NCI-H1092 (cell line): ENCODE measurements at places on chromosomes 1 and 21.
A peak's percentile ranks its signal among the peaks of the same experiment; 100 is the strongest.

GRCh38 chr1:247857069-247857984 lies at the start of gene TRIM58:
Gene TRIM58 (plus strand): TSS chr1:247857187. CDS start chr1:247857247, 60 bp downstream.
- no peak for DNase-seq

DNA sequence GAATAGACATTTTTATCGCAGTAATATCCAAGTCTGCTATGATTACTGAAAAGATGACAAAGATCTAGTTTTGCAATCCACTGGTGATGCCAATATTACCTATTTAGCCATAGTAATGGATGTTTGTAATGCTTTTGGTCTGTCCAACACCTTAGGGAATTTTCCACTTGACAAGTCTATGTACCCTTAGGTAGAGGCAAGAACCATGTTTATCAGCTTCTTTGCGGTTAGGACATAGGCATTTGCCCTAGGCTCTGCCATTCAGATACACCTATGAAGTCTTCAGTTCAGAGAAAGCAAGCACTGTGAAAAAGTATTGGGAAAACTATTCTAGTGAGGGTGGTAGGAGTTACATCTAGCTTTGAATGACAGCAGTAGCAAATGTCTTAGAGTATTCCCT lies 40.2 kb upstream of the SLC35D1 start:
- DNase-seq, result no peak

GRCh38 chr1:229666585-229666984 lies 40.5 kb downstream of the URB2 start:
- no peak for DNase-seq

DNA sequence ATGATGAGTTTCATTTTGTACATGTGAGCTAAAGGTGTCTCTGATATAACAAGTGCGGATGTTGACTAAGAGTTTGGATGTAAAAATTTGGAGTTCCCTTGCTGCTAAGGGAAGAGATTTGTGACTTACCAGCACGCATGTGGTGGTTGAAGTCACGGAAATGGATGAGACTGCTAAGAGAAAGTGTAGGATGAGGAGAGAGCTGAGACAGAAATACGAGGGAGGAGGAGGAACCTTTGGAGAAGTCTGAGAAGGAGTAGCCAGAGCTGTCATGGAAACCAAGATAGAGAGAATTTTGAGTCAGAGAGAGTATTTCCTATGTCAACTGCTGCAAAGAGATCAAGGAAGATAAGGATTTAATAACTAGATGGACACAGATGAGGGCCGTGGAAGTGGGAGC lies 106.5 kb upstream of the COL24A1 start:
- DNase-seq, result no peak

DNA sequence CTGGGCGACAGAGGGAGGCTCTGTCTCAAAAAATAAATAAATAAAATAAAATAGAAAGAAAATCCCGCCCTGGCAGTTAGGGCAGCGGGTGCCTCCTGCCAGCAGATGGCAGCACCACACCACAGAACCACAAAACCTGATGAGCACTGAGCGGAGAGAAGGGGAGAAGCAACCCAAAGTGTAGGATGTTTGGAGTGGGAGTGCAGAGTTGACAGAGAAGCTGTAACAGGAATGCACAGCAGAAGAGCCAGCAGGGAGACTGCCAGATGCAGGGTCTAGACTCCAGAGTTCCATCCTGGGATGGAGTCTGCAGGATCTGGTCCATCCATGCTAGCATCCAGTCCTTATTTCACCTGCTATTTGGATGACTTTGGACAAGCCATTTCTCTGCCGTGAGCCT lies 29.7 kb upstream of the KIRREL1 start:
- no peak for DNase-seq

DNA sequence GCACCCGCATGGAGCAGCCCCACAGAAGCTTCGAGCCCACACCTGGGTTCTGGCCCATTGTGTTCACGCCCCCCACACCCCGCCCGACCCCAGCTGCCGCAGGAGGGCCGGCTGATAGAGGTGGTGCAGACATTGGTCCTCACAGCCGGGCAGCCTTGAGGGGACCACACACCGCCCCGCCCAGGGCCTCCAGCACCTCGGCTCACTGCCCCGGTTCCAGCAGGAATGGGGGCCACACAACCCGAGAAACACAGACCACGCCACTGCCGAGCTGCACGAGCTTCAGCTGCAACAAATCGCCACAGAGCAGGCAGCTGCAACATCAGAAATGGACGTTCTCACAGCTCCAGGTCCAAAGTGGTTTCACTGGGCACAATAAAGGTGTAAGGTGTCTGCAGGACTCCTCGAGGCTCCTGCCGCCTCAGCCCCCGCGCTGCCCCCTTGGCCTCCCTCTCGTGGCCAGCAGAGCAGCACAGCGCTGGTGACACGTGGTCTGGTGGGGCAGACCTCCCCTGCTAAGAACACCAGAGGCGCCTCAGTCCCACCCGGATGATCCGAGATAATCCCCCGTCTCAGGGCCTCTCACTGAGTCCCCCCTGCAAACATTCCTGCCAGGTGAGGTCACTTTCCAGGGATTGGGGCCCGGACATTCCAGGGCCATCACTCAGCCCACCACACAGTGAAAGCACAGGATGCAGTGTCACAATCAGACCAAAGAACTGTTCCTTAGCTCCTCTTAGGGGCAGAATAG lies 62.3 kb upstream of the ADARB1 start:
- DNase-seq, result no peak

DNA sequence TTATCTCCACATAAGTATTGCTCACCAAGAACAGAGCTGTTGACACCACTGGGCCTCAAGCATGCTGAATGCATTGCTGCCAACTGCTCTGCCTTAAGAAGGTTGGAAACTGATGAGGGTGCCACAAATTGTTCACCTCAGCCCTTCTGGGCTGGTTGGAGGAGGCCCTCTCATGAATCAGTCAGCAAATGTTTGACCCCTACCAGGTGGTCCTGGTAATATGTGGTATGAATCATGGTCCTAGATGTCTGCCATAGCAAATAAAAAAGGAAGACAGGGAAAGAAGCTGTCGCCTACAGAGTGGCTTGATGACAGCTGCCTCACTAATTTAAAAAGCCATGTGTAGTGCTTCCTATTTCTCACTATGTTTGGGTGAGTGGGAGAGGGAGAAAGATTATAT lies 12.2 kb downstream of the SPATA46 start:
- no peak for DNase-seq

DNA sequence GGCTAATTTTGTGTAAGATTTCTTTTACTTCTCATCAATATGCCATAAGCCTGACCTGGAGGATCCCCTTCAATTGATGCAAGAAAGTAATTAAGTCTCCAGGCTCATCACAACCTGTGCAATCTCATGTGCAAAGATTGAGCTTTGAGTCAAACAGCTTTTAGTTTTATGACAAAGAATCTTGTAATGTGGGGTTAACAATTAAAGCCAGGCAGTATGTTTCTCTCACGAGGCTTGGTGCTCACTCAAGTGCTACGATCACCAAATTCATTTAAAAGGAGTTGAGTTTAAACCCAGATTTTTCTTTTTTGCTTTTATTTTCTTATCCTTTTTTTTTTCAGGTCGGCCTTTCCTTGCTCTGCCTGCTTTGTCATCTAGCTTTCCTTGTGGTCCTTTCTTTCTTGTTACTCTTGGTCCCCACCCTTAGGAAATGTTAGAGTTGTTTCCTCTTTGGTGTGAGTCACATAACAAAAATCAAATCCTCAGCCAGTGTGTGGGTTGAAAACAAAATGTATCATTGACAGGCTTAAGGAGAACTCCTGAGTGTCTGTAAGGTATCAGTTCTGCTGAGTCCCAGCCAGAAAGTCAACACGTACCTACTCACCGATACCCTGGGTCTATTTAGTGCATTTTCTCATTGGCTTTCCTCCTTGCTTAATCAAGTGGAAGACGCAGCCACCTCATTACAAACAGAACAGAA lies 1037.2 kb downstream of the ADGRL2 start:
- no peak for DNase-seq

DNA sequence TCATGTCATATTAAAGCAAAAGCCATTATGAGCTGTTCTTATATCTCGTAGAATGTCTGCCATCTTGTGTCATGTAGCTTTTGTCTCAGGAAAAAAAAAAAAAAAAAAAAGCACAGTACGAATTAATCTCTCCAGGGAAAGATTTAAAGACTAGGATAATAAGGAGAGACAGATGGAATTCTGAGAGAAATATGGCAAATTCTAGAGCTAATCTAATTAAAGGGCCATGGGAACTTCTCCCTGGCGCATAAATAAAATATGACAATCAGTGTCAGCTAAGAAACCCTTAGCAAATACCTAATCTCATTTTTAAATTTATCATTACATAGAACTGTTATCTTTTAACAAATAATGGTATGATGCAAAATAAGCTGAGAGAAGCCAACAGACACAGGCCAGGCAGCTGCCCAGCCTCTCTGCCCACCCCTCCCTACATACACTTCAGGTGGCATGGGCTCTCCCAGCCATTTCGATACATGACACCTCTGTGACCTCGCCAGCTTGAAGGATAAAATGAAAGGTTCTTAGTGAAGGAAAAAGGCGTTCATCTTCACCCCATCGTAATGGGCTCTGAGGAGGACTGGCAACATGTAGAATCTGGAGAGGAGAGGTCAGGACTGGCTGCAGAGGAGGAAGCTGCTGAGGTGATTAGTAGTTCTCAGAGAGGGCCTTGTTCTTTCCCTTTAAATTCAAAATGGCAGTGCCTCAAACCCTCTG lies 39.8 kb downstream of the DISC1 start:
- DNase-seq, result no peak

GRCh38 chr1:23810818-23811540 lies 10.4 kb upstream of the GALE start:
- peak; percentile 31 for DNase-seq

DNA sequence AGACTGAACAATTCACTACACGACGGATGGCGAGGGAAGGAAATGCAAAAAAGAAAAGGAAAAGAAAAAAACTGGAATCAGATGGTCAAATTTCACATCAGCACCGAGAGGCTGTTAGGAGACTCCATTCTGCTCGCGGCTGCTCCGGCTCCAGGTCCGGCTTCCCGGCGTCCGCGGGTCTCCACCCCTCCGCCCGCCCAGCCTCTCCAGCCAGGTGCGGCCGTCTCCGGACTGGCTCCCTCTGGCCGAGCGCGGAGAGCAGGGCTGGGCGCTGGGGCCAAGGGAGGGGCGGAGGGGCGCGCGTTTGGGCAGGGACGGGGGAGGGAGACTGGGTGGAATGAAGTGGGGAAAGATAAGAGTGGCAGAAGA lies 332 bp downstream of the KCNJ6 start:
- no peak for DNase-seq

DNA sequence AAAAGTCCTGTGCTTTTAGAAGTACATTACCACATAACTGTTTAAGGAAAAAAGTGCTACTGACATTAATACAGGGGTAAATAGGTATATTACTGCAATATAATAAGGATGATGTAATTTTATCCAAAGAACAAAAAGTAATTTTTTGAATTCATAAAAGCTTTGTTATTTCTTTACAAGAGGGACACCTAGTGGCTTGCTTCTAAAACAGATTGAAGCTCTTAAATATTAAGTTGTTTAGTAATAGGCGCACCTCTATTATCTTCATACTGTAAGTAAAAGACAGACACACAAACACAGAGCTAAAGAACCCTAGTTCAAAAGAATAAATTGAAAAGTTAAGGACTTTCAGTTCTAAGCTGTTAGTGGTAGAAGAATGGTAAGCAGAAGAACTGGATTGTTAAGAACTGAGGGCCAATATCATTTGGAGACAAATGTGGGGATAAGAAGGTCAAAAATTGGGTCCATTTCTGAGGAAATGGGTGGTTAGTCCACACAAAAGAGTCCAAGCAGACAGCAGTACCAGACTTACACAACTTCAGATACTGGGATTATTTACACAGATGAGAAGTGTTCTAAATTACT lies 15.4 kb downstream of the ZNHIT6 start:
- DNase-seq, result no peak

DNA sequence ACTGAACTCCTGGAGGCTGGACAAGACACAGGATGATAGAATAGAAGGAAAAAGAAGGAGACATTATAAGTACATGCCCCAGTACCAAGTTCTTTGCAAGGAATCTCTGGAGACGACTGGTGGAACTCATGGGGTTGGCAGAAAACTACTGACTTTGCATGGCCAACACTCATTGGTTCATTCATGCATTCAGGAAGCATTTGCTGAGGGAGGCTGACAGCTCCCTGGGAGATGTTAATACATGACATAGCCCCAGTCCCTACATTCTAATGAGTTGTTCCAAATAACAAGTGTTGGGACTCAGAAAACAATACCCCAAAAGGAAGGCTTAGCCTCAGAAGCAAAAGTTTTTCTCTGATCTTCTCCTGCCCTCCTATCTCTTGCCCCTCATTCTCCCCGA lies 172.8 kb upstream of the IRF2BP2 start:
- DNase-seq, result no peak
